ENCODE measurements at places on chromosomes 16 and 17.
A peak's percentile ranks its signal among the peaks of the same experiment; 100 is the strongest.

GRCh38 chr17:68511254-68511670 lies 968 bp upstream of the PRKAR1A start:
- peak; percentile 58 for DNase-seq

GRCh38 chr17:31401456-31402254 lies 10.2 kb downstream of the RAB11FIP4 start:
- no peak for DNase-seq

DNA sequence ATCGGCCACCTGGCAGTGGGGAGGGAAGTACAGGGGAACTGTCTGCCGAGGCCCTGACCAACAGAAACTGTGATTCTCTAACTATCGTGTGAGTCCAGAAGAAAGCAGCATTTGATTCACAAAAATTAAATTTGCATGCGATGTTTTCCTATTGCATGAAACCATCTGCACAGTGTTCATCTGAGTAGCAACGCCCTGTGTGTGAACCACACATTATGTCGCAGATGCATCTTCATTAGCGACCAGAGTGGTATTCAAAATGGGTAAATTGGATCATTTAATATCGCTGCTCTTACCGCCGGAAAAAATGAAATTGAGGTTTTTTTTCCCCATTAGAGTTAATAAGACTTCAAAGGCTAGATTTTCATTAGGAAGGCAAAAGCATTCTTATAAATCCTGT lies 260.6 kb downstream of the ABCC12 start:
- DNase-seq = no peak

- peak; percentile 43 for DNase-seq
These were observed 9.5 kb downstream of the KRT12 start for GRCh38 chr17:40857535-40857934.

DNA sequence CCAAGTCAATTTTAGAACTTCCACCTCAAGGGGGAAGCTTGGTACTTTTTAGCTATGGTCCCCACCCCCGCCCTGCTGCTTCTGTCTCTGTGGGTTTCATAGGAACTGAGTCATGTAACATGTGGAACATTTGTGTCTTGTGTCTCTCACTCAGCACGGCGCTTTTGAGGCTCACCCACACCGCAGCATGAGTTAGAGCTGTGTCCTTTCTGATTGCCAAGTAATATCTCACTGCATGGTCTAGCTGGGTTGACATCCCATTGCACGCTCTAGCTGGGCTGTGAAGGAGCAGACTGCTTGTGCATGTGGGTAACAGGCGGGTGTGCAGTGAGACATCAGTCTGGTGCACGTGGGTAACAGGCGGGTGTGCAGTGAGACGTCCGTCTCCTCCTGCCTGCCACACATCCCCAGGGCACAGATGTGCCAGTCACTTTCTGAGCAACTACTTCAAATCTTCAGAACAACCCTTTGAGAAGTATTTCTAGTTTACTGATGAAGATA lies 26.4 kb upstream of the SLC7A5 start:
- peak; percentile 49 for DNase-seq

DNA sequence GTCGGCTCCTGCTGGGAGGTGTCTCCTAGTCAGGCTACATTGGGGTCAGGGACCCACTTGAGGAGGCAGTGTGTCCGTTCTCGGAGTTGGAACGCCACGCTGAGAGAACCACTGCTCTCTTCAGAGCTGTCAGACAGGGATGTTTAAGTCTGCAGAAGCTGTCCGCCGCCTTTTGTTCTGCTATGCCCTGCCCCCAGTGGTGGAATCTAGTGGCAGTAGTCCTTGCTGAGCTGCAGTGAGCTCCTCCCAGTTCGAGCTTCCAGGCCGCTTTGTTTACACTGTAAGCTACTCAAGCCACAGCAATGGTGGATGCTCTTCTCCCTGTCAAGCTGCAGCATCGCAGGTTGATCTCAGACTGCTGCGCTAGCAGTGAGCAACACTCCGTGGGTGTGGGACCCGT lies 36.0 kb downstream of the ITFG1 start:
- DNase-seq = no peak

DNA sequence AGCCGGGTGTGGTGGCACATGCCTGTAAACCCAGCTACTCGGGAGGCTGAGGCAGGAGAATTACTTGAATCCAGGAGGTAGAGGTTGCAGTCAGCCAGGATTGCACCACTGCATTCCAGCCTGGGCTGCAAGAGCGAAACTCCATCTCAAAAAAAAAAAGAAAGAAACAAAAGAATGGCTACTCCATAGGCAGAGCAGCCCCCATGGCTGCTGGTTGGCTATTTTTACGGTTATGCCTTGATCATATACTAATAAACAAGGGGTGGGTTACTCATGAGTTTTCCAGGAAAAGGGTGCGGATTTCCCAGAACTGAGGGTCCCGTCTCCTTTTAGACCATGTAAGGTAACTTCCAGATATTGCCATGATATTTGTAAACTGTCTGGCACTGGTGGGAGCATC lies 76.2 kb upstream of the TMEM97 start:
- DNase-seq = no peak

DNA sequence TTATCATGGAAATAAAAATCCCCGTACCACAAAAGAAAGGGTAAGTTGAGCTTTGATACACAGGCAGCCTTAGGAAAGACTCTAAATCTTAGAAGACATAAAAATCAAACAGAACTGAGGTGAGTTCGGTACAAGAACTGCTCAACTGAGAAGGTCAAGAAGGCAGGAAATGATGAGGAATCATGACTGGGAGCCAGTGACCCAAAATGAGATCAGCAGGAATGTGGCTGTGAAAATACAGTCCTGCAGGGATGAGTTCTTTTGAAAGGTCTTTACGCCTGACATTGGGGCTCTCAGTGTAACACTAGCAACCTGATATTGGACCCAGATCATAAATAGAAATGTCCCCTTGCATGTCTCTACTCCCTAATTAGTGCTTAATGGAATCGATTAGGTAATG lies 56.3 kb upstream of the CDH11 start:
- DNase-seq = peak; percentile 51

- DNase-seq = no peak
These were observed 20.4 kb downstream of the RBFOX3 start for GRCh38 chr17:79590523-79590860.

GRCh38 chr17:60934723-60935122 lies 257.1 kb downstream of the BCAS3 start:
- DNase-seq = no peak

GRCh38 chr17:41003926-41004325 lies 4.2 kb upstream of the KRTAP3-2 start:
- DNase-seq = no peak

All from astrocyte of the spinal cord (primary cell).